Amniotic stem cell (primary cell): ENCODE measurements at places on chromosomes 6 and 20.

DNA sequence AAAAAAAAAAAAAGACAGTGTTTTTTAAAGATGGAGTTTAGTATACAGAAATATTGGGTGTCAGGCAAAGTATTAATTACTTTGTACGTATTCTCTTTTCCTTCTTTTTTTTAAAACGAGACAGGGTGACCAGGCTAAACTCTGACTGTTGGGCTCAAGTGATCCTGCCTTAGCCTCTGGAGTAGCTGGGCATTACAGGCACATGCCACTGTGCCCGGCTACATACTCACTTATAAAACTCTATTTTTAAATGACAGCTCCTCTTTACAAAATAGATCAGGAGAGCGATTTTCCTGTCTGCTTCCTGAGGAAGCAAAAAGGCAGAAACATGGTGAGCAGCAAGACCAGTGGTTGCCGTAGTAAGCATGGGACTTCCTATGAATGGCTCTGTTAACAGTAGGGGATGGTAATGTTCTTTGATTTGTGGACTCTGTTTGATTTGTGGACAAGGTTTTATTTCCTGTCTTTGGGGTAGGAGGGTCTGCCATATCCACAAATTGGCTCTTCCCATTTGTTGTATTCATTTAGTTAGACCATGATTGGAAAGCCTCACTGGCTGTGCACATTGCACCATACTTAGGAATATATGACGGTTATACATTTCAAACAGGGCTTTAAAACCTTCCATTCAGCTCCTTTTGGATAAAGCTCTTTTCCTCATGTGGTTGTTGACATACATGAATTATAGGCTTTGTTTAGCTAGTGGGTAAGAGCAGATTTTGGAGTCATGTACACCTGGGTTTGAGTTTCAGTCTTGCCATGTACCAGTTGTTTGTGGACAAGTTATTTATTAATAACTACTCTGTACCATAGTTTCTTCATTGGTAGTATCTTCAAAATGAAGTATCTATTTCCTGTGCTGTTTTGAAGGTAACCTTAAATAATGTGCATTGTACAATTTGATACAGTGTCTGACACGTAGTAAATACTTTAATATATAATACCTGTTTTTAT lies 45.1 kb downstream of the PTPRA start:
- DNase-seq, result no peak

- no peak for DNase-seq
Observed at GRCh38 chr20:59456342-59457279, 147.7 kb upstream of the PHACTR3 start.

GRCh38 chr20:37123441-37123840 lies 27.6 kb upstream of the RBL1 start:
- no peak for DNase-seq

DNA sequence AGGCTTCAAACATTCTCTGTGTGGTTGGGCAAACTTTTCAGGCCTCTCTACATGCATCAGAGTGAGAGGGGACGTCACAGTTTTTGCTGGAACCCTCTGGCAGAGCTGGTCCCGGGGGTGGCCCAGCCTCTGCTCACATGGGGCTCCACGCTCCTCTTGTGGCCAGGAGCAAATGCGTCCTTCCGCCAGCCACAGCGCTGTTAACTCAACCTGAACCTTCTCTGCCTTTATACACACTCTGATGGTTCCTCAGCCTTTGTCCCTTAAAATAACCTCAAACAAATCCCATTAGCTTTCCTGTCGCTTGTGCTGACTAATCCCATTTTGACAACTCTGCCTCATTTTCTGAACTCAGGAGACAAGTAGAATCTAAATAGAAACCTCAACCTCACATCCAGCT lies 39.4 kb upstream of the TGM6 start:
- DNase-seq, result no peak
